Activated T-cell treated with anti-CD3 and anti-CD28 coated beads for 48 hours (primary cell): ENCODE measurements at places on chromosomes 7 and 10.
A peak's percentile ranks its signal among the peaks of the same experiment; 100 is the strongest.

GRCh38 chr10:14162629-14163344 is 167.9 kb downstream of the FRMD4A start:
- no peak for DNase-seq

DNA sequence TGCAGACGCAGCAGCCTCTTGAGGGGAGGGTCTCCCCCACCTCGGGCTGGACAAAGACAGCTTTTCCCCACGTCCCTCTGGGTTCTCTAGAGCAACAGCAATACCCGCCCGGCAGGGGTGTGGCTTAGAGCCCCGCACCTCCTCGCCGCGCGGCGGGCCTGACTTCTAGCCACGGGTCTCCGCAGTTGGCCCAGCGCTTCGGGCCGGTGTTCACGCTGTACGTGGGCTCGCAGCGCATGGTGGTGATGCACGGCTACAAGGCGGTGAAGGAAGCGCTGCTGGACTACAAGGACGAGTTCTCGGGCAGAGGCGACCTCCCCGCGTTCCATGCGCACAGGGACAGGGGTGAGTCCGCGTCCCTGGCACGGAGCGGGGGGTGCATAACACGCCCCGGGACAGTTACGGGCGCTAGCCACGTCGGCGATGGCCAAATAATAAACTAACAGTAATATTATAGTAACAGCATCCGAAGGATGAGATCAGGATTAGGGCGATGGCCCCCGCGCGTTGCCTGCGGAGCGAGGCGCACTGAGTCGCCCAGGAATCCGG is 1.2 kb downstream of the CYP2E1 start:
- DNase-seq, result no peak

- no peak for DNase-seq
Observed at GRCh38 chr10:60940446-60940845, 3.5 kb downstream of the RHOBTB1 start.

DNA sequence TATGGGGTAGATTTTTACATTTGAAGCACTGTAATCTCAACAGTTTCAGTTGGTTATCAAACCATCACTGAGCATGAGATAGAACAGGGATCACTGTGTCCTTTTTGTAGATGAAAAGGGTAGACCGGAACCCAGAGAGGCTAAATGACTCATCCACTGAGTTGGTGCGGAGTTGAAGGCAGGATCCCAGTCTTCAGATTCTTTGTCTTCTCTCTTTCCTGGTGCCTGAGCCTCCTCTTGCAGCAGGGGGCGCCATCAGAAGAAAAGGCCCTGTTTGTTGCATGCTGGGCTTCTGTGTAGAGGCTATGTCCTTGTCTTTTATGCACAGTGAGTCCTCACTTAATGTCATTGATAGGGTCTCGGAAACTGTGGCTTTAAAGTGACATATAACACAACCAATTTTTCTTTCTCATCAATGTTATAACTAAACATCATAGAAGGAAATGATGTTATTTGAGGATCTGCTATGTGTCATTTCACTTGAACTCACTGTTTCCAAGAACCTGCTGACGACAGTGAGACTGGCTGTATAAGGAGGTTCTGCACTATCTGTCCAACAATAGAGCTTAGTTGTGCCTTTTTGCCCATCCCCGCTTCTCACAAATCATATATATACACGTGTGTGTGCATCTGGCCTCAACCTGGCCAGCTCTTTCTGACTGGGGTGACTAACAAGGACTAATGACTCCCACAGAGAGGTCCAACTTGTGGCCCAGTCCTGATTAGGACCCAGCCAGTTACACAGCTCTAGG is 14.3 kb downstream of the ZNF282 start:
- DNase-seq, result peak; percentile 86

DNA sequence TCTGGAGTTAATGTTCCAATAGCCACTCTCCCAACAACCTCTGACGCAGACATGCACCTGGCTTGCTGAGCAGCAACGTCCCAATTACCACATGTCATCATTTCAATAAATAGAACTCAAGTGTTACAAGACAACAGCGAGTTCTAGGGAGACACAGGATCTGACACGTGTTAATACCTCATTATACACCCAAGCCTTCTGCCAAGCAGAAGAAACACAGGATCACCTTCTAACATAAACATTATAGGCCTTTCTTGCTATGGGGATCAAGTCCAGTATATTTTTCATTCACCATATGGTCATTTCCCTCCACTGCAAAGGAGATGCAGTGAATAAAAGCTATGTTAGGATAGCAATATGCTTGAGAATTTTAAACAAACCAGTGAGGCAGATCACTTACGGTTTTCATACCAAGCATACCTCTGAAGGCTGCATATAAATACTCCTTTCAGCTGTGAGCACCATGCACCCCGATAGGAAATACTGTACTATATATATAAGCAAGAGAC is 74.2 kb downstream of the JAZF1 start:
- no peak for DNase-seq

GRCh38 chr7:84144935-84145334 is 49.7 kb downstream of the SEMA3A start:
- no peak for DNase-seq

GRCh38 chr10:78760463-78761310 is 308.1 kb upstream of the ZMIZ1 start:
- DNase-seq, result no peak

DNA sequence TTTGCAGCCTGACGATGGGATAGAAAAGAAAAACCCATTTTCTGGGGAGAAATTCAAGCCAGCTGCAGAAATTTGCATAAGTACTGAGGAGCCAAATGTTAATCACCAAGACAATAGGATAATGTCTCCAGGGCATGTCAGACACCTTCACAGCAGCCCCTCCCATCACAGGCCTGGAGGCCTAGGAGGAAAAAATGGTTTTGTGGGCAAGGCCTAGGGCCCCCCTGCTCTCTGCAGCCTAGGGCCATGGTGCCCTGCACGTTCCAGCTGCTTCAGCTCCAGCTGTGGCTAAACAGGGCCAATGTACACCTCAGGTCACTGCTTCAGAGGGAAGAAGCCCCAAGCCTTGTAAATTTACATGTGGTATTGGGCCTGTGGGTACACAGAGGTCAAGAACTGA is 158.2 kb downstream of the VWC2 start:
- DNase-seq, result no peak

DNA sequence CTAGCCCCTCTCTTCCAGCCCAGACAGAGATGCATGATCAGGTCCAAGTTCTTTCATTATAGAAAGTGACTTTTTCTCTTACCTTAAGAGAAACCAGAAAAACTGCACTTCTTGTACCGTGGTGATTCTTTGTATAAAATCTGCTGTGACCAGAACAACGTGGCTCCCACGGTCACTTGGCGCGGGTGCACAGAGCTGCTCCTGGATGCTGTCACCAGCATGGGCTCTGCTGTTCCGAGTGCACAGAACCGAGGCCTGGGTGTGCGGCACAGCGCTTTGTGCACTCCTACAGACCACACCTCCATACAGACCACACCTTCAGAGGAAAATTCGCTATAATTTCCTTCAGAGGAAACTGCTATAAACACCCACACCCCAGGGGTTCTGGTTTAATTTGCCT is 26.0 kb downstream of the VIPR2 start:
- DNase-seq, result no peak

DNA sequence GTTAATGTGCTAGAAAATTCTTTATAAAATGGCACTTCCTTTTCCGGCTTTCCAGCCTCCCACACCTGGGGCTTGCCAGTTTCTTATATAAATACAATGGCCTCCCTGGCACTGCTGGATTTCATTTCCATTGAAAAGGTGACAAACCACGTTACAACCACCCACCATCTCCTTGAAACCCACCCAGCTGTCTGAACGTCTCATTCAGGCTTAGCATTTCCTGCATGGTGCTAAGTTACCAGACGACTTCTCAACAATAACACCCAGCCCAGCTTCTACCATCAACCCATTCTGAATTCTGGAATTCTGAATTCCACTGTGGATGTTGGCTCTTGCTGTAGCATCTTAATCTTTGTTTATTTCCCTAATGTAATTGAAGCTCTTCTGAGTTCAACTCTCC is 499.8 kb upstream of the CELF2 start:
- no peak for DNase-seq

DNA sequence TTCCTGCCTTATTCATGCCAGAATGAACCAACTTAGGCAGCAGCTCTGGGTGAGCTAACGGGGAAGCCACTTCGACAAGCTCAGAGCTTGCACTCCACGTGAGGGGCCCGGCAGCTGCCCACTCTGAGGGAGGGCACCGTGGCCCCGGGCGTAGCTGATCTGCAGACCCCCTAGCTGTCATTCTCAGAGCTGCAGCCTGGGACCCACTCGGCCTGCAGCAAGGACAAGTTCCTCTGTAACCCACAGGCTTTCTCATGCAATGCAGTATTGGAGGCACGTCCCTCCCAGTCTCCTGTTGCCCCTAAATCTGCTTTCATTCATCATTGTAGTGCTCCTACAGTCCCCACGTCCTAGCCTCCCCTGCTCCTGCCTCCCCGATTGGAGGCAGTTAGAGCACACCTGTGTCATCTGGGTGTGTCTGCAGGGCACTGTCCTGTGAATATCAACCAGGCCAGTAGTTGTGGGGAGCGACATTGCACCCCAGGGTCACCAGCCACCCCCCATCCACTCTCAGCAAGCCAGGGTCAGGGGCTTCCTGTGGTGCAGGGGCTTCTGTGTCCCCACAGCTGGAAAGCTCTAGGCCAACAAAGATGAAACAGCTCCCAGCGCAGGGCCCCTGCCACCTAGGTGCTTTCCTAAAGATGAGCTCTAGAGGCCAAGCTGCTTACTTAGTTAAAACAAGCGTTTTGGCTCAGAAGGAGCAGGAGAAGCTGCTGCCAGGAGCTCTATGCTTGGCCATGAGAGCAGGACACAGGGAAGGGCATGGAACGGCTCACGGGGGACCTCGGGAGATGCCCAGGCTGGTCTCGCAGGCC is 333.6 kb downstream of the ADARB2 start:
- no peak for DNase-seq

DNA sequence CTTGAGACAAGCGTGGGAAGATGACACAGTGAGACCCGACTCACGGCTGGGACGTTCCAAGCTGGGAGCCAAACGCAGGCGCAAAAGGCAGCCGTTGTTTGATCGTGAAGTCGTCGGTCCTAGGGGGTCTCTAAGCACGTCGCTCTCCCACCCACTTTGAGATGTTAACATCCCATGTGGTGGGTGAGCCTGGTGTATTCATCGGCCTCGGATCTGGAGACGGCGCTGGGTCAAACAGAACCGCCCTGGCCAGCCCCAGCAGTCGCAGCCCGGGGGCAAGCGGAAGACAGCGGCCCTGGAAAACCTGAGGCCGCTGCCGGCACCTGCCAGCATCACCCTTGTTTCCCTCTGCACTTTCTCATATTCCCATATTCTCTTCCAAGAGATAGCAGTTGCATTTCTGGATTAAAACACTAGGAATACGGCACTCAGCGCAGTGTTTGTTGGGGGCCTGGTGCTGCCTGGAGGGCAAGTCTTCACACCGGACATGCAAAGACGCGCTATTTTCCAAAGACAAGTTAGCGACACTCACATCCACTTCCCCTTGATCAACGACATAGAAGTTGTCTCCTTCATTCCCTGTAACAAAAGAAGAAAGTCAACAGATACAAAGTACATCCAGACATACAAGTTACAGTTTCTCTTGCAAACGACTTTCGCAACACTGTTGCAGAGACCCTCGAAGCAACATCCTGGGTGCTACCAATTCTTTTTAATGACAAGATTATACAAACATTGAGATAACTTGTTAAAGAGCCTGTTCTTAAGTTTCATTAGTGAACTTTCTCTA is 86.2 kb upstream of the PDGFA start:
- DNase-seq, result no peak

DNA sequence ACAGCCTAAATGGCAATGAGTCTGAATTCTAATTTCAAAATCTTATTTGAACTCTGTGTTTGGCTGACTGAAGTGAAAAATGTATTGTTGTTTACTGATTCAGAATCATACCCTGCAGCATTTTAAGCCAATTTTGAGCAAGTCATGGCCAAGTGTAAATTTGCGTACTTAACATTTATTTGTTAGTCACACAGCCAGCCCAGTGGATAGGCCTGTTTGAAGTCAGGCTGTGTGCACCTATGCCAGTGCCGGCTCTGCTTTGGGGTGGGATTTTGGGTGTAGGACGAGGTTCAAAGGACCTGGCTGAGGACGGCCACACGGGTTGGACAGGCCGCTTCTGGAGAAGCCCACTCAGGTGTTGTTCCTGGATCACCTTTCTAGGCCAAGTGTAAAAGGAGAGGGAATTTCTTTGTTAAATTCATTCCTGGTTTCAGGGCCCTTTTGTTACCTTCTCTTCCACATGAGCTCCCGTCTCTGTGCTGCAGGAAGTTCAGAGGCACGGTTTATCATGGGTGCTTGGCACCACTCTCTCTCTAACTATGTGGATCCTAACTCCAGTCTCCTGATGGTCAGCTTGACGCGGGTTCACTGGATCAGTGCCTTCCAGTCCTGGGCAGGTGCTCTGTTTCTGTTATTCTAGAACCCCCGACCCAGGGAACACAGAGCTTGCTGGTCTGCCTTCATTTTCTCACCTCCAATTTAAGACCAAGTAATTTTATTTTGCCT is 84.7 kb downstream of the CCNY start:
- DNase-seq, result no peak

DNA sequence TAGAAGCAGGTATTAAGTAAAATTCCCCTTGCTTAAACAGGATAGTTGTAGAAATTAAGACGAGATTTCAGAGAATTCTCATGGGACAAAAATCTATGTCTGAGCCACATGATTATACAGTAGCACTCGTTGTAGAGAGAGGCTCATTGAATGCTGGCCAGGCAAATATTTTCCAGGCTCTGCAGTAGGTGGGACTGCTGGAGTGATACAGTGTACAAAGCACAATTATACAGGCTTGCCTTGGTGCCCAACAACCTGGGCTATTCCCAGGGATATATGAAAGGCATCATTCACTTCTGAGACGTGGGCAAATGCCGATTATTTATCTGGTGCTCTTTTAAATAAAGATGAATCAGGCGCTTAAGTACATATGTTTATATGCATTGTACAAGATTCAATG is 380.6 kb downstream of the PHTF2 start:
- DNase-seq, result no peak
